Brain pericyte (primary cell): ENCODE measurements at places on chromosomes 11 and 22.

DNA sequence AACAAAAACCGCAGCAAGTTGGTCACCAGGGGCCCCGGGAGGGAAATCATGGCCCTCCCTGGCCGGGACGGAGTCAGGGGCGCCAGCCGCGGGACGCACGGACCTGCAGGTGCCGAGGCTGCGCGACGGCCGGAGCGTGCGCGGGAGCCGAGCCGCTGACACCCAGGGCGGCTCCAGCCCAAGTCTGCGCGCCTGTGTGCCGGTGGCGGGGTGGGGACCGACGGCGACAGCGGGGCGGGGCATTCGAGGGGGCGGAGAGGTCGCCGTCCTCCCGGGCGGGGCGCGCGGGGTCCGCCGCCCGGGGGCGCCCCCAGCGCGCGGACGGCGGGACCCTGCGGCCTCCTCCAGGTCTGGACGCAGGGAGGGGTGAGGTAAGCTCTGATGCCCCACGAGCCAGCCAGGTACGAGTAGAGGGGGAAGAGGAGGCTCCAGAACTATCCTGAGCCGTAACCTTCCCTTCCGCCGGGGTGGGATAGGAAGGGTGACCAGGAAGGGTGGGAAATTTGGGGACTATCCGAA, at the start of gene ESAM:
ESAM (minus strand) TSS at position 186 of the 519 bp plus-strand sequence; CDS start at position 50, 136 bp downstream.
- DNase-seq, result no peak

DNA sequence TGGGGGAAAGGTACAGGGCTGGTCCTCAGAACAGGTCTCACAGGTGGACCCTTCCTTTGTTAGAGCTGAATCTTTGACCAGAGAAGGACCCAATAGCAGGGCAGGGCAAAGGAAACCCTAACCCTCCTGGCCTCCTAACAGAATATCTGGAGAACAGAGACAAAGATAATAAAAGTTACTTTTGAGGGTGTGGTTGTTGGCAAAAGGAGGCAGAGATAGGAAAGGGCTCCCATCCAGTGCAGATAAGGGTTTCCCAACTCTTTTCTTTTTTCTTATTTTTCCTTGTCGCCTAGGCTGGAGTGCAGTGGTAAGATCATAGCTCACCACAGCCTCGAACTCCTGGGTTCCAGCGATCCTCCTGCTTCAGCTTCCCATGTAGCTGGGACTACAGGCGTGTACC, 11.9 kb downstream of the PCSK7 start:
- no peak for DNase-seq

GRCh38 chr22:39750759-39751158, 142.8 kb downstream of the ENTHD1 start:
- DNase-seq, result no peak

GRCh38 chr22:21651521-21652009, 9.5 kb downstream of the SDF2L1 start:
- no peak for DNase-seq

DNA sequence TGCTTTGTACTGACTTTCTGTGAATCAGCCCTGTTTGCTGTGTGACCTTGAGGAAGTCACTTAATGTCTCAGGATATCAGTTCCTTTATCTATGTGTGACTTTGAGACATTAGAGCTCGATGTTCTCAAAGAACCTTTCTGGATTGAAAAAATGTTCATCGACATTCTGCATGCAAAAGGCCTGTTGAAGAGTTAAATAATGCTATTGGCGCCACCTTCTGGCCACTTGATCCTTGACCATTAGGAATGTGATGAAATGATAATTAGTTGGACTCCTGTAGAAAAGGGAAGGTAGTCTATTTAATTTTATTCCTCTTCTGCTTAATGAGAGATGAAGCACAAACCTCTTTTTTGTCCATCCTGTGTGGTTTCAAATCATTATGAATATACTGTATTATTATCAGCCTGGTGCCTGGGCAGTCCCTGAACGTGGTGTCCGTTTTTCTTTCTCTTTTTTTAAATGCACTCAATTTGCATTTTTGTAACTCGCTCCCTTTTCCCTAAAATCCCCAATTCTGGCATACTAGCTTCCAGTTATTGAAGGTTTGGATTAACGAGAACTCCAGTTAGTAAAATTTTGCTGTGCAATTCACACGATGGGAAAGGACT, 20.7 kb downstream of the ELF5 start:
- no peak for DNase-seq

DNA sequence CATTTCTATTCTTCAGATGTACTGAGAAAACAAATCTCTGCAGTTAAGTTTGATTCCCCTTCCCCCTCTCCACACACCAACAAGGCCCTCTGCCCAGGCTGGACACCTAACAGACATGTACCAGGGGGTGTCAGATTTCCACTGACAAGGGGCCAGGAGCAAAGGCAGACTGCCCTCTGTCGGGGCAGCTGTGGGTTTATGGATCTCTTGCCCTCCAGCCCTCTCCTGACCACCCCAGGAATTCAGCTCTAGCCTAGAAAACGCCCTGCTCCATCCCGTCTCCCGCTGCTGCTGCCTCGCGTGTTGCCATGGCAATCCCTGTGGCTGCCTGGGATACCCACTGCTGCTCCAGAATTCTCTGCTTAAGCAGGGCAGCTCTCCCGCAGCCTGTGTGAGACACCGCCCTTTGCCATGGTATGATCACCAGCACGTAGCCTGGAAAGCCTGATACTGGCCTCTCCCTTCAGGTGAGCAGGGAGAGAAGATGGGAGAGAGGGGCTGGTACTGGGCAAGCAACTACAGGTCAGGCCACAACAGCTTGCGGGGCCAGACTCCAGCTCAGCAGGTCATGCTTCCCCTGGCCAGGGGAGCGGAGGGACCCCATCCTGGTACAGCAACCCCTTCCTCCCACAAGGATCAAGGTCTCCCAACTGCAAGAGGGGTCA, 41.6 kb downstream of the BUD13 start:
- DNase-seq, result no peak

- DNase-seq, result peak; percentile 89
These were observed 10.8 kb upstream of the LDHA start for GRCh38 chr11:18383388-18384156.

DNA sequence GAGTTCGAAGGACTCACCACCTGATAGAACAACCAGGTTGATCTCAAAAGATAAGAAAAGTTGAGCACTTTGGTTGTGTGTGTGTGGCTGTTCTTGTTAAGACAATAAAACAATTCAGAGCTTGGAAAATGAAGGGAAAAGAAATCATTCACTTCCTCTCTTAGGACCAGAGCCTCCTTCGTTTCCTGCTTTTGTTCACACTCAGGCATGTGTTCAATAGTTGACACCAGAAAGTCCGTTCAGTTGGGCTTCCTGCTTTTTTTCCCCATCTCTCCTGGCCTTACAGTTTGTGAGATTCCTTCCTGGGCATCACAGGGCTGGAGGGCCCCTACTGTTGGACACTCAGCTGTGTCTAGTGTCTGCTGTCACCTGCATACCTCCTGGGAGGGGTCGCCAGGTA, 48.0 kb downstream of the TSPAN18 start:
- no peak for DNase-seq

GRCh38 chr11:134792044-134792443, 380.0 kb upstream of the B3GAT1 start:
- DNase-seq, result no peak

- DNase-seq, result no peak
These were observed 100.5 kb upstream of the TIMP3 start for GRCh38 chr22:32701034-32701433.
